H1 (cell line): ENCODE measurements at places on chromosomes 2 and 18. TPM values are rescaled to one million over a fixed set of nuclear protein-coding genes. Genes with fewer than 3 reads are reported as not detected.

GRCh38 chr2:36362291-36362690 is 6.7 kb downstream of the CRIM1 start:
- DNase-seq: no peak

DNA sequence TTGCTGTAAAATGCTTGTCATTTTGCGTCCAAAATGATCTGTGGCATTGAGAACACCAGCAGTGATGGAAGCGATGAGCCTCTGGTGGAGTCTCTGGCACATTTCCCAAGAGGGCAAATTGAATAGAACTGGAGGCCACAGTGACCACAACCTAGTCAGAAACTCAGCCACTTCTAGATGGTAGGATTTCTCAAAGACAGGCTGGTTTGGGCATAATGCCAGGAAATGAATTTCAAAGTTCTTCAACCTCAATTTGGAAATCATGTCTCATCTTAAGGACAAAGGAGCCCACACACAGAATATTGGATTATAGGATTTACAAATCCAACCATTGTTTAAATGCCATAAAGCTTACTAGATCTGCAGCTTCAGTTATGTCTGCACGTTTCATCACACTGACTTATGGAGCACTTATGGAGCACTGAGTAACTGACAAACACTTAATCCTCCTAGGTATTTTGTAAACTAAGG is 132.1 kb downstream of the COL6A3 start:
- no peak for DNase-seq

GRCh38 chr2:211875488-211875887 is 663.1 kb downstream of the ERBB4 start:
- DNase-seq: no peak

DNA sequence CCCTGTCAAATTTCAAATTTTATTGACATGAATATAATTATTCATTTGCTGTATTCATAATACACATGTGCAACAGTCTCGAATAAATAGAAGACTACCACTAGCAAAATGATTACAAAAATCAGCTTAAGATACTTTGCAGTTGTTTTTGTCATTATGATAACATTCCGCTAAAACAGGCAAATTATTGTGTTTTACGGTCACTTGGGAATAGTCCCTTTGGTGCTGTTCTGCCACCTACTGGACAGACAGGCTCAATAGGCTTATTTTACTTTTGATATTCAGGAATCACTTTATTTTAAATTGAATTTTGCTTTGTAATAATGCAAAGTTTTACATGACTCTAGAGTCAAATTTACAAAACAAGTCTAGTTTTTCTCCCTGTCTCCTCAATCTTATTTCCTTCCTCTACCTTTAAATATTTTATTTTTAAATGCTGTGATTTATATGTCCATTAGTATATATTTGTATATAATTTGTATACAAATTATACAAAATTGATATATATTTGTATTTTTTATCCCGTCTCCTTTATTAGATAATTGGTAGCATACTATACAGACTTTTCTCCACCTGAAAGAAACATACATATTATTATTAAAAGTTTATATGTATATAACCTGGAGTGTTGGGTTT is 456.3 kb downstream of the DLGAP1 start:
- no peak for DNase-seq

DNA sequence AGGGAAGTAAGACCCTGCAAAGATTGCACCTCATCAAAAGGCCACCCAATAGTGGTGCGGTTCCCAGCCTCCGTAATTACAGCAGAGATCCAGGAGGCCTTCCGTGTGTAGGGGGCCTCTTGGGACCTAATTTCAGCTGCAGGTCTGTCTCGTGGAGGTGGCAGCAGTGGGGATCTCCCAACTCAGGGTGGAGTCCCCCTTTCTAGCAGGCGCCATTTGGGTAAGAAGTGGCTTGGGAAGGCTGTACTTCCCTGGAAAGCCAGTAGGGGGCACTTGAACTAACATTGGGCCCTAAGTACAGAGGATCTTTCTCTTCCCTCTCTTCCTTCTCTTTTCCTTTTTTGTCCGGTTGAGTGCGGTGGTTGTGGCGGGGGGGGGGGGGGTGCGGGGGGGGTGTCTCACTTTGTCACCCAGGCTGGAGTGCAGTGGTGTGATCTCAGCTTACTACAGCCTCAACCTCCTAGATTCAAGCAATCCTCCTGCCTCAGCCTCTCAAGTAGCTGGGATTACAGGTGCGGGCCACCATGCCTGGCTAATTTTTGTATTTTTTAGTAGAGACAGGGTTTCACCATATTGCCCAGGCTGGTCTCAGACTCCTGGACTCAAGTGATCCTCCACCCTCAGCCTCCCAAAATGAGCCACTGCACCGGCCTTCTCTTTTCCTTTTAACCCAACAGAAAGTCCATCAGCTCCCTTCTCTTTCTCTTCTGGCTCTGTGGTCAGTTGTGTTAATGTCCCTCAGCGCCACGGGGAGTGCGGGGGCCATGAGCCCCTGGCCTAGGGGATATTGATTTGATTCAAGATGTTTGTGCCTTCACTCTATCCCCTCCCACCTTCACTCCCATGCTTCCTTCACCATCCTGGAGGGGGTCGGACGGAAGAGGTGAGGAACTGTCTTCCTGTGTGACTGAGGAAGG is 32.0 kb downstream of the CENPO start:
- peak; percentile 57 for DNase-seq

DNA sequence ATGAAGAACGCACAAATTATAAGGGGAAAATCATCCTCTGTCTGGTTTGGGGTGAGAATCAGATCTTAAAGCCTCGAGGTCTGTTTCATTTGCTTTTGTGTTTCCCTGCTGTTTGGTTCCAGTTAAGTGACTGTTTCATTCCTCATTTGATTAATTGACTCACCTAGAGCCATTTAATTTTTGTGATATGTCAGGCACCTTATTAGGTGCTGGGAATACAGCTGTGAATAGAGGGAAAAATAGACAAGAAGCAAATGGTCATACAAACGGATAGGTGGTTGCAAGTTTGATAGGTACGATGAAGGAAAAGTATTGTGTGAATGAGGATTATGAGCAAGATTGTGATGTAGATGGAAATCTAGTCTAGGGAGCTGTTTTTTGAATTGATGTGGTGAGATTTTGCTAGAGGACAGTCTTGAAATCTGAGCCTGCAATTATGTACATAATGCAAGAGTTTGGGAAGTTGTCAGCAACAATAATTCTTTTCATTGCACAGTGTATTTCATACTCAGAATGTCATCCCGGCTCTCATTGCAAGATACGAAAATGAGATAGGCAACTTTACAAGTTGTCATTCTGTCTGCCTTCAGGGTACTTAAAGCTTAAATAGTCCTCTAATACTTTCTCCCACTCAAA is 2.2 kb downstream of the ACSL3 start:
- DNase-seq: no peak

- DNase-seq: peak; percentile 50
Observed at GRCh38 chr2:197163712-197164140, 146.9 kb downstream of the ANKRD44 start.

GRCh38 chr2:43115881-43116280 is 110.5 kb downstream of the ZFP36L2 start:
- DNase-seq: no peak

DNA sequence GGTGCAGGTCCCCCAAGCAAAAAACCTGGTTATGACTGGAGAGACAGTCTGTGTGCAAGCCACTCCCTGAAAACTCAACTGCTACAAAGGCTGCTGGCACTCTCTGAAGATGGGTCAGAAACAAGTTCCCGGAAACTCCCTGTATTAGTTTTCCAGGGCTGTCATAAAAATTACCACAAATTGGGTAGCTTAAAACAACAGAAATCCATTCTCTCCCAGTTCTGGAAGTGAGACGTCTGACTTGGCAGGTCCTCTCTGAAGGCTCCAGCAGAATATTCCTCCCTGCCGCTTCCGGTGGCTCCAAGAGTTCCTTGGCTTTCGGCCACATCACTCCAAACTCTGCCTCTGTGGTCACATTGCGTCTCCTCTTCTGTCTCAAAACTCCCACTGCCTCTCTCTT is 30.1 kb upstream of the SERPINE2 start:
- no peak for DNase-seq

- no peak for DNase-seq
Observed at GRCh38 chr2:15127301-15127700, 433.8 kb downstream of the NBAS start.

DNA sequence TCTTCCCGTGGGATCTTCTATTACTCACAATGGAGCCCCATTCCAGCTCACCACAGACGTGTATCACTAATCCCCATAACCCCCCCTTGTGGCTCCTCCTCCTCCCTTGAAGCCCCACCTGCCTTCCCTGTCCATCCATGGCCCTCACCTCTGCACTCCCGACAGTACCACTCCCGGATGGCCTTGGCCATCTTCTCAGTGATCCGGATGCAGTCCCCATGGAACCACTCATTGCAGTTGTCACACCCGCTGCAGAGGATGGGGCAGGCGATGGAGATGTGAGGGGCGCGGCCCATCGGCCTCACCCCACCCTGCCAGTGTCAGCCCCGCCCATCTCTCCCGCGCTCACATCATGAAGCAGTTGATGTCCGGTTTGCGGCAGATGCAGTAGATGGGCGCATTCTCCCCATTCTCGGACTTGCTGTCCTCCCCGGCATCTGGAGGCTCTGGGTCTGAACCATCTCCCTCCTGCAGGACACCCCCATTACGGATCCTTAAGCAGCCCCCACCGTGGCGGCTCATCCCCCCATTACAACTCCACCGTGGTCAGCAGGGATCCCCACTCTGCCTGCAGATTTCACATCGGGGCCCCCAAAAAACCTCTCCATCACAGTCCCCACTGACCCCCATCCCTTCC is 983 bp downstream of the CXXC1 start:
- peak; percentile 56 for DNase-seq

GRCh38 chr2:198297350-198297749 is 493.0 kb downstream of the PLCL1 start:
- no peak for DNase-seq

DNA sequence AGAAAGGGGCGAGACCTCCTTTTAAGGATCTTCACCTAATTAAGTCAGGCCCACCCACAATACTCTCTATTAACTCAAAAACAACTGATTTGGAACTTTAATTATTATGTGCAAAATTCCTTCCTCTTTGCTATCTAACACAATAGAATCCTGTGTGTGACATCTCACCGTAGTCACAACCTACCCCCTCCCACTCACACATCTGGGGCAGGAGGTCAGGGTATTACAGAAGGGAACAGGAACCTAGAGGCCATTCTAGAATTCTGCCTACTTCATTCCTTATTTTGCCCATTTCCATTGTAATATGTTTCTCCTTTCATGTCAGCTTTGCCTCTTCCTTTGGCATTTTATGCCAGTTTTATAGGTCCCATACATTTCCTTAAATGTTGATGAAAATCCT is 829.3 kb upstream of the ID2 start:
- no peak for DNase-seq

GRCh38 chr2:229169751-229170150 is 101.3 kb downstream of the PID1 start:
- no peak for DNase-seq

DNA sequence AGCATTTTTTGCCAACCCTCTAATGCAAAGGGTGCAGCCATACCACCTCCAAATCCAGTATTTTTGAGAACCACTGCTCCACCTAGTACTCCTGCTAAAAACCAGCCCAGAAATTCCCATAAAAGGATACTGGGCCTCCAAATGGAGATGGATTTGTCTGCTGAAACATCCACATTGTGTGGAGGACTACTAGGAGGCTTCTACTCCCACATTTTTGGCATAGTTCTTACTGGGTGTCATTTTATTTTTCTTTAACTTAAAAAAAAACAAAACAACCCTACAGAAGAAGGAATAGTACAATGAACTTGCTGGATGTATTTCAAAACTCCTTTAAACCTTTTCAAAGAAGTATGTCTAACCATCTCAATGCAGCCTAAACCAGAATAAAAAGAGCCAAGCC is 219.2 kb downstream of the SRBD1 start:
- DNase-seq: no peak

GRCh38 chr2:120995656-120996190 is 260.1 kb downstream of the GLI2 start:
- no peak for DNase-seq

DNA sequence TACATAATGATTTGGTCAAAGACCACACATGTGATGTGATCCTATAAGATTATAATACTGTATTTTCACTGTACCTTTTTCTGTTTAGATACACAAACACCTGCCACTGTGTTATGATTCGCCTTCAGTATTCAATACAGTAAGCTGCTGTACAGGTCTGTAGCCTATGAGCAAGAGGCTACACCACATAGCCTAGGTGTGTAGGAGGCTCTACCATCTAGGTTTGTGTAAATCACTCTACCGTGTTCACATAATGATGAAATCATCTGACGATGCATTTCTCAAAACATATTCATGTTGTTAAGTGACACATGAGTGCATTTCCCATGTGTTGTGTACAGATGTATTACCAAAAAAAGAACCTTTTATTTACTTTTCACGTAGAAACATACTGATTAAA is 74.5 kb downstream of the USP40 start:
- DNase-seq: no peak

- no peak for DNase-seq
Observed at GRCh38 chr18:24959051-24959476, 392.9 kb downstream of the ZNF521 start.

- no peak for DNase-seq
Observed at GRCh38 chr18:8117006-8117371, 492.2 kb upstream of the RAB12 start.

GRCh38 chr2:9941196-9941995 is 10.1 kb upstream of the GRHL1 start:
- peak; percentile 50 for DNase-seq

DNA sequence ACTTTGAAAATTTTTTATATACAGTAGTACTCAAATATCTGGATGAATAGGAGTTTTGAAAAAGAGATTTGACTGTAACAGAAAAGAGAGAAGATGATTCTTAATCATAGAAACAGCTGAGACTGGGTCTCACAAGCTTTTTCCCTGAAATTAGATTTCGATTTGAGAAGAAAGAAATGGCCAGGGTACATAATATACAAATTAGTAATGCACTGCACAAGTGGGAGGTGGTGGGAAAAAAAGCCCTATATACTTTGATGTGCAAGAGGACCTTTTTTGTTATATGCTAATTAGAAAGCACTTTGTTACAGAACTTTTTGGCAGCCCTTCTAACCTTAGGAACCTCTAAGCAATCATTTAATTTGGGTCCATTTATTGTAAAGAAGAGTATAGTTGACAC is 62.9 kb downstream of the EML4 start:
- DNase-seq: no peak

- no peak for DNase-seq
Observed at GRCh38 chr2:121063471-121063870, 221.5 kb downstream of the TFCP2L1 start.

AFF3 gene
- total RNA-seq: 1.7 and 3.0 TPM in 2 replicates

ELOA2 gene
- not detected in 2 replicates for total RNA-seq

CHRNG gene
- not detected in 2 replicates for total RNA-seq

MC4R gene
- not detected in 2 replicates for total RNA-seq

ANKRD29 gene
- total RNA-seq: 6.3 and 7.3 TPM in 2 replicates

PSMA8 gene
- total RNA-seq: not detected in 2 replicates

DSG2 gene
- 138 and 144 TPM in 2 replicates for total RNA-seq

AMER3 gene
- 0.19 and 0.55 TPM in 2 replicates for total RNA-seq

ANKRD62 gene
- total RNA-seq: not detected in 2 replicates

DDX1 gene
- total RNA-seq: 155 and 161 TPM in 2 replicates

ZAP70 gene
- total RNA-seq: not detected in 2 replicates
